Endodermal cell (in vitro differentiated cells): ENCODE measurements at places on chromosomes 12 and 14. TPM values are rescaled to one million over a fixed set of nuclear protein-coding genes. Genes with fewer than 3 reads are reported as not detected.

DNA sequence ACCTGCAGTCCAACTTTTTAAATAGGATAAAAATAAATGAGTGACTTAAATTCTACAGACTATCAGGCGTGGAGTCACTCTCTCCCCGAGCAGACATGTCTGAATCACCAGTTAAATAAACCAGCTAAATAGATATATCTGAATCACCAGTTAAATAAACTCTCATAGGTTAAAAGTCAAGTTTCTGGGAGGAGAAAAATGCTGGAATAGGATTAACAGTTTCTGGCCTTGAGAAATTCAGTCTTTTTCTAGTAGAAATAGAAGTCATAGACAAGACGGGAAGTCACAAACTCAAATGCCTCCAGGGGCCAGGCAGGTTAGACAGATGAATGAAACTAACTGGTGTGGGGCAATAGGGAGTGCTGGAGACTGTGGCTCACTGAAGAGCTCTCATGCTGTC, 258.6 kb upstream of the TMEM132C start:
- DNase-seq = no peak

DNA sequence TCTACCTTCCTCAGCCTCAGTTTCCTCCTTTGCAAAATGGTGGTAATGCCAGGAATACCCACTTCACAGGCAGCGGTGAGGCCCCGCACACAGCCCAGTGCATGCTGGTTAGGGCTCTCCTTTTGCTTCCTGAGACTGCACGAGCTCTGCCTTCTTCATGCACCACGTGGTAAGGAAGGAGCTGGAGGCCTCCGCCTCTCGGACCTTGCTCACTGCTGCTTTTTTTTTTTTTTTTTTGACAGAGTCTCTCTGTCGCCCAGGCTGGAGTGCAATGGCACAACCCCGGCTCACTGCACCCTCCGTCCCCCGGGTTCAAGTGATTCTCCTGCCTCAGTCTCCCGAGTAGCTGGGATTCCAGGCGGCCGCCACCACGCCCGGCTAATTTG, 18.1 kb downstream of the TAMALIN start:
- no peak for DNase-seq

The MFAP5 gene
- not detected in 3 replicates for total RNA-seq

GRCh38 chr12:121634836-121635235, 8.5 kb downstream of the ORAI1 start:
- DNase-seq = peak; percentile 53

The DLK1 gene
- 67.1 and 78.3 TPM in 2 replicates for total RNA-seq

GRCh38 chr14:63045234-63045611, at the start of gene KCNH5:
Gene KCNH5, minus strand, starts transcription at chr14:63045458. Its CDS starts 272 bp downstream, at chr14:63045186.
- DNase-seq = peak; percentile 94

The KERA gene
- total RNA-seq = not detected in 2 replicates

DNA sequence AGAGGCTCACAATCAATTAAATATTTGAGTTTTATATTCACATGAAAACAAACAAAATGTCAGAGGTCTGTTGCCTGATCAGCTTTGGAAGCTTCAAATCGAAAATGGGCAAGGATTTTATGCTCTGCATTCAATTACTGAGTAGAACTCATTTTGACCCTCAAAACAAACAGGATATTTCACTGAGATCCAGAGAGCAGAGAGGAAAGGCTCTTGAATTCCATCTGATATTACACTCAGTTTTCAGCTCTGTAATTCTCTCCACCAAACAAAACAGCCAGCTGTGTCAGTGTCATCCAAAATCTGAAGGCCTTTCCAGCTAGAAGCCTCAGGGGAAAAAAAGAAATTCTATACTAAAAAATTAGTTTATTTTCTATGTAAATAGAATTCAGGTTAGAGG, 128.6 kb upstream of the FLRT2 start:
- no peak for DNase-seq

The MDGA2 gene
- total RNA-seq = 8.3 and 8.8 TPM in 2 replicates

GRCh38 chr12:49567302-49567610, 686 bp downstream of the MCRS1 start:
- no peak for DNase-seq

The OR11G2 gene
- not detected in 2 replicates for total RNA-seq

DNA sequence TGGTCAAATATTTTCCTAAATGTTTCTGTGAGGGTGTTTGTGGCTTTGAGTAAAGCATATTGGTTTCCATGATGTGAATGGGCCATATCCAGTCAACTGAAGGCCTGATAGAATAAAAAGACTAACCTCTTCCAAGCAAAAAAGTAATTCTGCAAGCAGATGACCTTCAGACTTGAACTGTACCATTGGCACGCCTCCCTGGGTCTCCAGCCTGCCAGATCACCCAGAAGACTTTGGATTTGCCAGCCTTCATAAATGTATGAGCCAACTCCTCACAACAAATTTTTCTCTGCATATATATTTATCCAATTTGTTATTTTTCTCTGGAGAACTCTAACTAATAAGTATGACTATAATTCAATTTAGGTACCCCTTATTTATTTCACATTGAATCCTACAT, 190.3 kb downstream of the KIF21A start:
- DNase-seq = no peak

DNA sequence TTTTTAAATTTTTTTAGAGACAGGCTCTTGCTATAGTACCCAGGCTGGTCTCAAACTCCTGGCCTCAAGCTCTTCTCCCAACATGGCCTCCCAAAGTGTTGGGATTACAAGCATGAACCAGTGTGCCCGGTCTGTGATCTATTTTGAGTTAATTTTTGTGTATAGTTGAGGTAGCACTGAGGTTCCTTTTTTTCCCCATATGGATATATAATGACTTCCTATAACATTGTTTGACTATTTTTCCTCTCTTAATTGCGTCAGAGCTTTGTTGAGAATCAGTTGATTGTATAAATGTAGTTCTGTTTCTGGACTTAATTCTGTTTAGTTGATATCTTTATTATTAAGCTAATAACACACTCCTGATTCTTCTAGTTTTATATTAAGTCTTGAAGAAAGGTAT, 8.6 kb upstream of the M6PR start:
- DNase-seq = no peak

DNA sequence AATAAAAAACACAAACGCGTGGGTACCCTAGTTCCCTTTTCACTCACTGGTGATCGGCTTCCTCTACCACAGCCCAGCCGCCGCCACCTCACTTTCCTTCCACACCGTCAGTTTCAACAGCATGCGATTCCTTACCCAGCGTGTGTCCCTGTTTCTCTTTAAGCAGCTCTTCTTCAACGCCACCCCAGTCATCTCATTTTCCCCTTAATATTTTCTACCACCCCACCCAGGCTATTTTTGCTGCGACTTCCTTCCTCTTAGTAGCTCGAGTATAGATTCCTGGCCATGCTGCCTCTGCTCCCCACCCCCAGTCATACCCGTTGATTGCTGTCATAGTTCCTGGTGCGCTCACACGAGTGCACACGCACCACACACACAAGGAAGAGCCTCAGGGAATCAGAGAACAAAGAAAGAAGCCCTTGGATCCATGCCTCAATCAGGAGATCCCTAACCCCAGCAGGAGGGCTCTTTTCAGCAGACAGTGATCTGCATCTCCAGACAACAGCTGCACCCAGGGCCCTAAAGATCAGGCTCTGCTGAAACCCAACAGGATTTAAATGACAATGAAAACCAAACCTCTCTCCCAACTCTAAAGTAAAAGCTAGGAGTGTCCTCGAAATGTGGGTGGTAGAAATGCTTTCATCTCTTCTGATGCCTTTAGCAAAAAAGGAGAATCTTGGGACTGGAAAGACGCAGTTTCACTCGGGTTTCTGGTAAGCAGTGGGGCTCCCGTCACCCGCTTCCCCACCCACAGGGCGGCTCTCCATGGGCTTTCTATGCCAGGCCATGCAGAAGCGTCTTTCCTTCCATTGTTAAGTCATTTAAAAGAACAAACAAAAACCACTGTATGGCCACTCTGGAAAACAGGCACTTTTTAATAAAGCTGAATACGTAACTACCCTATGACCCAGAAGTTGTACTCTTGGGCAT, 23.8 kb downstream of the VPS37B start:
- DNase-seq = peak; percentile 99

- DNase-seq = no peak
Measured at GRCh38 chr14:98037831-98038230, 1234.2 kb downstream of the BCL11B start.

The SIX6 gene
- total RNA-seq = not detected in 3 replicates

DNA sequence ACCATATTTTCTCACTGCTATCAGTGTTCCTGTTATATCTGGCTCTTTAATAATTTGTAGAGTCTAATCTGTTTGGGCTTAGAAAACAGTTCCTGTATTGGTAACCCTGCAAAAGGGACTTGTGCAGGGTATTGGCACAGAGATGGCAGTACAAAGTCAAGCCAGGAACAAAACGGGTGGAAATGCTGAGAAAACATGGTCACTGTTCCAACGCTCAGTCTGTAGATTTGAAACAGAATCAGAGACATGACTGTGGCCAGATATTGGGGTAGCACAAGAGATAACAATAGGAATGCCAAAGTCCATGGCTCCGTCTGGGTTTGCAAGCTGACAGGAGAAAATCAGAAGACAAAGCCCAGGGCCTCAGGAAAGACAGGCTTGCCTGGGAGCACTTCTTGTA, 290.7 kb upstream of the PDE3A start:
- no peak for DNase-seq

DNA sequence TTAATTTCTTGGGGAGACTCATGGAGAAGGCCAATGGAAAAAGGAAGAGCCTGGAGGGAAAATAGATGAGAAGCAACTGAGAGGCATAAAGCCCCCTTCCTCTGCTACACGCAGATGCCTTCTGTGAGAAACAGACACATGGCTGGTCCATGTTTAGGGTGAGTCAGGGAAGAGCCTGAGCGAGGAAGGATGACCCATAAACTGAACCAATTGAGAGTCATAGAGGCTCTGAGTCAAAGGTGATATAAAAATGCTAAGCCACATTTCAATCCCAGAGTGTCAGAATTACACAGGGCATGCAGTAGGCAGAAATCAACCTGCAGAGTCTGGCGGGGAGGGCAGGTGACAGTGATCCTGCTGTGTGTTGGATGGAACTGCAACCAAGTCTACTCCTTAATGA, 30.1 kb upstream of the NEDD1 start:
- DNase-seq = no peak

The P2RX4 gene
- 21.1 to 23.5 TPM (median 21.3 TPM) in 3 replicates for total RNA-seq

DNA sequence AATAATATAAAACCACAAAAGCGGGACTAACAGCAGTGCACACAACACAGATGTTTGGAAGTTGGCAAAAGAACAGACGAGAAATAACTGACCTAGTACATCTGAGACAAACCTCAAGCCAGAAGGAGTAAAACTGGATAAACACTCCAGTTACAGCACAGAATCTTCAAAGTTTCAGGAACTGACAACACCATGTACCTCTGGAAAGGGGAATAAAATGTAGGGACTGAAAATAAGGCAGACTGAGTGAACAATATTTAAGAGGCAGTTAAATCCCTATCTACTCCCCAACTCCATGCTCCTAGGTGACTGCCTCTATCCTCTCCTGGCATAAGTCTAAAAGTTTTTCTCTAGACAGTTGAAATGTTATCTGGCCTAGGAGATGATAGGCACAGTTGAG, 57.9 kb downstream of the ZFYVE21 start:
- DNase-seq = no peak

- DNase-seq = no peak
Measured at GRCh38 chr12:124495194-124495983, 72.0 kb downstream of the NCOR2 start.

- no peak for DNase-seq
Measured at GRCh38 chr14:52363041-52363704, 49.1 kb downstream of the PTGER2 start.
